ENCODE measurements at places on chromosomes 3 and 15. TPM values are rescaled to one million over a fixed set of nuclear protein-coding genes. Genes with fewer than 3 reads are reported as not detected.
A peak's percentile ranks its signal among the peaks of the same experiment; 100 is the strongest.

KPNA1 gene
- 27.7 TPM for total RNA-seq

ABTB1 gene
- total RNA-seq: 46.7 TPM

CLDN18 gene
- not detected for total RNA-seq

FBXW12 gene
- total RNA-seq: not detected

LIPH gene
- total RNA-seq: 68.5 TPM

ACTRT3 gene
- total RNA-seq: not detected

SERPINI1 gene
- total RNA-seq: 0.79 TPM

GREM1 gene
- total RNA-seq: 10.9 TPM

DNA sequence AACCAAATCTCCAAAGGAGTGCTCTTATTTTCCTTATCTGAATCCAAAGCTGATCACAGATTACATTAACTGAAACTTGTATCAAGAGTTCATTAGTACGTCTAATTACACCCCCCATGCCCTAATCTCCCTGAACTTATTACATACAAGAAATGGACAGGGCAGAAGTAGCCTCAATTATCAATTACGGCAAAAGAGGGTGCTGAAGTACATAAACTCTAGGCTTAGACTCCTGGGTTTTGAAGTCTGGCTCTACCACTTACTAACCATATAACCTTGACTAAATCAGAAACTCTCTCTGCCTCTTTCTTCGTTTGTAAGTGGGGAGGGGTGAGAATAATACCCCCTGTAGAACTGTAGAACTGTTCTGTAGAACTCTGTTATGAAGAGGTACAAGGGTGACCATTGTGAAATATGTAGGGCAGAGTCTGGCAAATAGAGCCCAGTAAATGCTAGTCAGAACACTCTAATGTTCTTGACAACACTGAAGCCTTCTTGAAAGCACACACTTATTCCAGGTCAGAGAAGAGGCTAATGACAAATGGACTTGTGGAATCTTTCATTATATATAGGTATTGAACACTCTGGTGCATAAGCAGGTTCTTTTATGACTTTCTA is 19.6 kb upstream of the OR5K4 start:
- DNase-seq: no peak
- no peaks in the 10 kb centered on the region for H3K36me3 ChIP-seq
- H3K4me1 ChIP-seq: no peaks in the 10 kb centered on the region
- H3K4me3 ChIP-seq: no peak overlapping the region
- no peak overlapping the region for H3K27ac ChIP-seq

- H3K27me3 ChIP-seq: no peaks in the 10 kb centered on the region
- peaks cover 5% of the 10 kb centered on the region for H3K4me1 ChIP-seq
- H3K36me3 ChIP-seq: peaks cover 28% of the 10 kb centered on the region
- H3K27ac ChIP-seq: peak overlapping the region; percentile 53
- no peak for DNase-seq
These were observed 53.5 kb downstream of the TBC1D2B start for GRCh38 chr15:78023865-78024518.

DNA sequence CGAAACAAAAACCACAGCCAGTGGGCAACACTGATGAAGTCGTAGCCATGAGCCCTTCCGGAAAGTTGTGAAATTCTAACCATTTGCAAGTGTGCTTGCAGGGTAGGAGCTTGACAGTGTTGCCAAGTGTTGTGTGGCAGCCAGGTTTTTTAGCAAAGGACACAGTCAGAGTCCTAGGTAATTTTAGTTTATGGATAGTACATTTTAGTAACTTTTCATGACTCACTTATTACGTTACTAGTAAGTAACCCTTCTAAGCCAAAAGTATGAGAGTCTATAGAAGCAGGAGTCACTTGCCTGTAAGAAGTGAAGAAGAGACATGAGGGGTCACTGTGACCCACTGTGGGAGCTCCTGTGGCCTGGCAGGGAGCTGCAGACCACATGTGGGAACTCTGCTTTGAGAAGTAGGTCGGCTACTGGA is 54.8 kb upstream of the ADPGK start:
- peaks cover 5% of the 10 kb centered on the region for H3K4me1 ChIP-seq
- H3K4me3 ChIP-seq: no peak overlapping the region
- no peak for DNase-seq
- H3K36me3 ChIP-seq: no peaks in the 10 kb centered on the region
- no peak overlapping the region for H3K27ac ChIP-seq

DNA sequence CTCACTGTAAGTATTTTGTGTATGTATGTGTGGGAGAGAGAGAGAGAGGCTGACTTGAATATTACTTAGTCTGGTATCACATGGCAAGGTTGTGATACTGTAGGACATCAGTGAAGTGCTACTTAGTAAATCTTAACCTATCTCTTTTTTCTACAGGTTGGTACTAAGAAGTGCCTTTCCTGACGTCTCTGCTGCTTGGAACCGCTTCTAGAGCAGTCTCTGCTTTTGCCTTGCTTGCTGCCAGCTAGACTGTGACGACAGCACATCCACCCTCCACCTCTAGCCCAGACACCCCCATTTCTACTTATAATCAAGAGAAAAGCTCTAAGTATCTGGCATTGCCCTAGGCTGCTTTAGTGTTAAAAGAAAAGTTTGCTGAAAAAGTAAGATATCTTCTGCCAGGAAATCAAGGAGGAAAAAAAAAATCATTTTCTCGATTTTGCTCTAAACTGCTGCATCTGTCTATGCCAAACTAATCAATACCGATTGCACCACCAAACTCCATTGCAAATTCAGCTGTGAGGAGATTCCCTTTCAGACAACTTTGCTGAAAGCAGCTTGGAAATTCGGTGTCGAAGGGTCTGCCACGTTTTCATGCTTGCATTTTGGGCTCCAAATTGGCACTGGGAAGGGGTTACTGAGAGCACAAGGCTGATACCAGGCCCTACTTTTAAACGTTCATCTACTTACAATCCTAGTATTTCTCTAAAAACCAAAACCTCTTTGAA is 30.7 kb downstream of the MBNL1 start:
- H3K27me3 ChIP-seq: no peaks in the 10 kb centered on the region
- H3K4me3 ChIP-seq: peak overlapping the region; percentile 13
- peak overlapping the region; percentile 89 for H3K27ac ChIP-seq
- H3K4me1 ChIP-seq: peaks cover 80% of the 10 kb centered on the region

DNA sequence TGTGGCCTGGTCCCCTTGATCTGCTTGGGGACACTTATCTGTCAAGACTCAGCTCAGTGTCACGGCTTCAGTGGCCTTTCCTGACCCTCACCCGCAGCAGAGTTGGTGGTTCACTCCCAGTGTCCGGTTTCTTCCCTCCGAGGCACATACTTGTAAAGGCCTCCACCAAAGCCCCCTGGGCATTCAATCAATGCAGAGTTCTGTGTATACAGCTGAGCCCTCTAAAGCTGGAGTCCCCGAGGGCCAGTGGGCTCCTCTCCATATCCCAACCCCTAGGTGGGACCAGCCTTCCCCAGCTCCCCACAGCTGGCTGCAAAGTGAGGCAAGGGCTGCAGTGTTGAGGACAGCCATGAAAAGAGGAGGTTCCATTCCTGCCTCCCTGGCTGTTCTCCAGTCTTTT is 70.9 kb upstream of the RGMA start:
- H3K4me1 ChIP-seq: no peaks in the 10 kb centered on the region
- H3K27me3 ChIP-seq: no peaks in the 10 kb centered on the region
- H3K4me3 ChIP-seq: no peak overlapping the region
- no peak overlapping the region for H3K27ac ChIP-seq
- no peaks in the 10 kb centered on the region for H3K36me3 ChIP-seq

GRCh38 chr3:65604863-65605526 is 433.7 kb downstream of the MAGI1 start:
- no peak for DNase-seq
- H3K27me3 ChIP-seq: no peaks in the 10 kb centered on the region
- H3K4me1 ChIP-seq: no peaks in the 10 kb centered on the region
- no peak overlapping the region for H3K27ac ChIP-seq
- no peaks in the 10 kb centered on the region for H3K36me3 ChIP-seq

- H3K4me3 ChIP-seq: no peak overlapping the region
- peak; percentile 16 for DNase-seq
- H3K4me1 ChIP-seq: no peaks in the 10 kb centered on the region
- peak overlapping the region; percentile 32 for H3K27ac ChIP-seq
- no peaks in the 10 kb centered on the region for H3K27me3 ChIP-seq
These were observed 786.4 kb downstream of the MCTP2 start for GRCh38 chr15:95017666-95018328.

DNA sequence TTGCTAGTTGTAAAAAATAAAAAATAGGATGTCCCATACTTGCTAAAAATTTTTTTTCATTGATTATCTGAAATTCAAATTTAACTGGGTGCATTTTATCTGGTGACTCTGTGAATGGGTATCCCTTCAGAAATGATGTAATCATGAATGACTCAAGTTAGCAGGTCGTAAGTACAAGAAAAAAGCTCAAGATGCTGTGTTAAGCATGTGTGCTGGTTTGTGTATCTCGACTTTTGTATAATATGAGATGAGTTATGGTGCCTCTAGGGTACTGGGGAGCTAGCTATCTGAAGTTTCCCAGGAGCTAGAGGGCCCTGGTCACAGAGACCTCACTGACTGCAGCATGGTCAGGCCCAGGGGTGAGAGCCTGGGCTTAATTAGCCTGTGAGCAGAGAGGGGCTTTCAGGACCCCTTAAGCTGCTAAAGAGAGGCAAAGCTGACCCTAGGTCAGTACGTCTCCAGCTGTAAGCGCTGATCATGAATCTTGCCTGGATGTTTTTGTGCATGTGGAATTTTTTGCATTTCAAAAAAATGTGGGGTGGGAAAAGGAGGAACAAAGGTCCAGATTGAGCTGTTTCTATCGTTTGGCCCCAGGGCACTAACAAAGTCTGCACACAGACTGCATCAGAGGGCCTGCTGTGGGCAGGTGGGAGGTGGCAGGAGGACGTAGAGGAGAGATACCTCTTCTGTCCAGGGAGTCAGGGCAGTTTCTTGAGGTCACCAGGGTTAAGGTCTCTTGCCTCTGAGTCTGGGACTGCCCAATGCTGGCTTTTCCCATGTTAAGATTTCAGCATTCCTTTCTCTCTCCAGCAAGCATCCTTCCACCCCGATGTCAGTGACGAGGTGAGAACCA is 233.2 kb upstream of the TPM1 start:
- H3K36me3 ChIP-seq: no peaks in the 10 kb centered on the region
- no peaks in the 10 kb centered on the region for H3K27me3 ChIP-seq
- no peak overlapping the region for H3K27ac ChIP-seq

DNA sequence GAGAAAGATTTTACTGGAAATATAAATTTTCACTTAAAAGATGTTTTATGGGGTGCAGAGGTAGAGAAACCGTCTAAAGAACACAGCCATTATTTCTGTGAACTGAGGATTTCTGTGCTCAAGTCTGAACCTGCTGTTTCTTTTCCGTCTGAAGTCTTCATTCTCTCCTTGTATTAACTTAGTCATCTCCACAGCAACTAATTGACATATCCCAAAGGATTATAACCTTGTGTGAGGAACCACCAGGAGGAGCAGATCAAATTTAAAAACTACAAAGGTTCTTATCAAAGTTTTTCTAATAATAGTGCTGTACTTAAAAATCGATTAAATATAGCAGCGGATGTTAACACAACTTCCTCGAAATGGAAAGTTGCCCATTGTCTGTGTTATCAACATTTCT is 31.1 kb upstream of the ICE2 start:
- H3K4me3 ChIP-seq: no peak overlapping the region
- no peak overlapping the region for H3K27ac ChIP-seq
- DNase-seq: no peak
- H3K36me3 ChIP-seq: no peaks in the 10 kb centered on the region
- no peaks in the 10 kb centered on the region for H3K27me3 ChIP-seq
- peaks cover 12% of the 10 kb centered on the region for H3K4me1 ChIP-seq

GRCh38 chr3:88758676-88759075 is 348.7 kb upstream of the EPHA3 start:
- H3K27ac ChIP-seq: no peak overlapping the region
- H3K4me1 ChIP-seq: no peaks in the 10 kb centered on the region
- H3K36me3 ChIP-seq: no peaks in the 10 kb centered on the region

GRCh38 chr15:82062479-82063454 is 16.9 kb upstream of the MEX3B start:
- H3K4me3 ChIP-seq: no peak overlapping the region
- H3K4me1 ChIP-seq: no peaks in the 10 kb centered on the region
- no peaks in the 10 kb centered on the region for H3K36me3 ChIP-seq
- H3K27me3 ChIP-seq: peaks cover 62% of the 10 kb centered on the region

All from transverse colon (tissue), 4 donors.